Stimulated activated naive CD4-positive, alpha-beta T cell (primary cell): ENCODE measurements at places on chromosomes 7 and 10.

DNA sequence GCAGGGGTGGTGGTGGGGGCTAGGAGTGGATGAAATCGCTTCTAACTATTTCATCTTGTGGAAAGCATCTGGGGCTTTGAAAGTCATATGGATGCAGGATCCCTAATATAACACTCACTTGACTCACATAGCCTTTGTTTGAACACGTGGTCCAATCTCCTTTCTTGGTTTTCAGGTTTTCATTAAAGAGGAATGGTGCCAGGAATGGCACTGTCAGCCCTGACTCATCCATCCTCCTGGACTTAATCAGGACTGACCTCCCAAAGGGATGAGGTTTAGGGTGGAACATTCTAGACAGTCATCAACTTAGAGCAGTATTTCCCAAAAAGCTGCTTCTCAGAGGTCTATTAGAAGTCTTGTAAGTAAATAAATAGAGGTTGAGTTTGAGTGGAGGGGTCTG lies 162.0 kb upstream of the PLXNA4 start:
- no peak for DNase-seq

DNA sequence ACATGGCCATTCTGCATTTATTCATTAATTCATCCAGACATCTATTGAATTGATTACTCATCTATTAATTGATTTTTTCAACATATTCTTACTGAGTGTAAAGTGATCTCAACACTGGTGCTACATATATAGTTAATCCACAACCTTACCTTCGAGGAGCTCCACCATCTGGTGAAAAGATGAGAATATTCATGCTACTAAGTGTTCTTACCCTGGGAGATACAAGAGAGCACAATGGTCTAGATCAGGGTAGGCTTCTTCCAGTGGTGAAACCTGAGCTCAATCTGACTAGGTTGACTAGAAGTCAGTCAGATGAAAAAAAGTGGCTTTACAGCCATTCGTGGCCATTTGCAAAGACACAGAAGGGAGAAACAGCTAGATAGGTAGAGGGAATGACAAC lies 507.4 kb downstream of the ANKRD7 start:
- no peak for DNase-seq

DNA sequence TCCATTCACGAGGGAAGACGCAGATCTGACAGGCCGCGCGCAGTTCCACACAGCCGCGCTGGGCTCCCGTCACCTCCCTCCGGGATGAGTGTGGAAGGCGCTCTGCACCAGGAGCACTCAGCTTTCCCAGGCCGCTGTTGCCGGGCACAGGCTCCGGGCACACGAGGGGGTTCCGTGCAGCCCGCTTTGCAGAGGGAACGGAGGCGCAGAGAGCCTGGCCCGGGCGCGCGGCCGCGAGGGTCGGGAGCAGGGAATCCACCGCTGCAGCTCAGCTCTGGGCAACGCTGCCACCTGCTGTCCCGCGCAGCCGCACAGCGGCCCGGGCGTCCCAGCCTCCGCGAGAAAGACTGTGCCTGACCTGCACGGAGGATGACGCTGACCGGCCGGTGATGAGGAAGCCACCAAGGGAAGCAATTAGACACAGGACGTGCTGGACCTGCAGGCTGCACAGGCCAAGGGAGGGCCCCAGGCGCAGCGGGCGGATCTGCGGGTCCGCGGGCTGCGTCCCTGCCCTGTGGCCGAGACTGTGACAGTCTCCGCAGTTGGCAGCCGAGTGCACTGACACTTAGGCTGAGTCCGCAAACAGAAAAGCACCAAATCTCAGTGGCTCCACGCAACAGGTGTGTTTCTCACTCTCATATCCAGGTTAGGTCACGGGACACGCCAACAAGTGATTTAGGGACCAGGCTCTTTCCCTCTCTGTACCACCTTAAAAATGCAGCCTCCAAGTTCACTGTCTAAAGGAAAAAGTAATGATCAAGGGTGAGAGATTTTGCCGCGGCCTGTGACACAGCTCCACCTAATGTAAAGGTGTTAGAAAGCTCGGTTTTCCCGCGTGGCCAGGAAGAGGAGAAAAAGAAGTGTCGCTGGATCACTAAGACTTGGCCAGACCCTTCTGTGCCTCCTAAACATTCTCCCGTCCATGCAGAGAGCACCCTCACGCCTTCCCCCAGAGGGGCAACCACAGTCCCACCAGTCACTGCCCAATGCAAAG lies 94.5 kb downstream of the SEC61G start:
- no peak for DNase-seq

DNA sequence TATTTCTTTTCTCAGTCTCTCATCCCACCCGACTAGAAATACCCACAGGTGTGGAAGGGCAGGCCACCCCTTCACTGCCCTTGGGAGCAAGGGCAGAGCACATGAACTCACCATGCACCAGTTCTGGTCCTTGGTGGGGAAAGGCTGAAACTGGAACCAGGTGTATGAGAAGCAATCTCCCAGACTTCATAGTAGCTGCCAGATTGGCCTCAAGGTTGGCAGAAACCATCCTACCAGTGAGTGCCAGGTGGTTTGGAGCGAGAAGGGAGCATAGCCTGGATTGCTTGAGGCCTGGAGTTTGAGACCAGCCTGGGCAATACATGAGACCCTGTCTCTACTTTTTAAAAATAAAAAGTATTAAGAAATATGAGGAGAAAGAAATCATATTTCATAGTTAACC lies 138.8 kb downstream of the LYZL1 start:
- DNase-seq = no peak
